ENCODE measurements at places on chromosomes 3 and 15.

- DNase-seq, result no peak
Observed at GRCh38 chr3:86029590-86029989, 961.4 kb downstream of the VGLL3 start.

DNA sequence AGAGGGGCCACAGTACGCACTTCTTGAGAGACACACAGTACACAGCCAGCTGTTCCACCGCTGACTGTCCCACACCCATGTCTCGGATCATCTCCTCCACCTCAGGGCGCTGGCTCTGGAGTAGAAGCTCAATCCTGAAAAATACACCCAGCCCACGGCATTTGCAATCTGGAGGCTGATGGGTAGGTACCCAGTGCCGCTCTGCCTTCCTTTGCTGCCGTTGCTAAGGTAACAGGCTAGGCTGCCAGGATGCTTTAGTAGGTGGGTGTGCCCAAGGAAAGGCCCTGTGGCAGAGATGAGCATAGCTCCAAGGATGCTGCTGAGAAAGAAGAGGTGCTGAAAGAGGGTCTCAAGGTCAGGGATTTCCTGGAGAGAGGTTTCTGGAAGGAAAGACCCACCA, 14.6 kb downstream of the TRAIP start:
- no peak for DNase-seq

- DNase-seq, result no peak
Observed at GRCh38 chr15:35698966-35699575, 153.1 kb upstream of the DPH6 start.

DNA sequence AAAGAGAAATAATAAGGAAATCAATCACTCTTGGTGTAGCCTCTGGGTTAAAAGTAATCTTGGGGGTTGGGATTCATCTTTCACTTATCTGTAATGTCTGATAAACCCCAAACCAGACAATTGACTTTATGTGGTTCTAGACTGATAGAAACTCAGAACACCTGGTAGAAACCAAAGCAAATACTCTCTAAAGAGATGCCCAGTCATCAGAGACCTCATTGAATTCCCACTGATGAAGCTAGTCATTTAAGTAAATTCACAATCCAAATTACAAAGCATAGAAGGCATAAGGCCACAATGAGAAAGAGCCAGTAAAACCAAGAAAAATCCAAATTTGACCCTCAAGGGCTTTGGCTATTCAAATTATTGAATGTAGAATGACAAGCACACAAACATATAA, 250.6 kb downstream of the MBNL1 start:
- DNase-seq, result no peak

DNA sequence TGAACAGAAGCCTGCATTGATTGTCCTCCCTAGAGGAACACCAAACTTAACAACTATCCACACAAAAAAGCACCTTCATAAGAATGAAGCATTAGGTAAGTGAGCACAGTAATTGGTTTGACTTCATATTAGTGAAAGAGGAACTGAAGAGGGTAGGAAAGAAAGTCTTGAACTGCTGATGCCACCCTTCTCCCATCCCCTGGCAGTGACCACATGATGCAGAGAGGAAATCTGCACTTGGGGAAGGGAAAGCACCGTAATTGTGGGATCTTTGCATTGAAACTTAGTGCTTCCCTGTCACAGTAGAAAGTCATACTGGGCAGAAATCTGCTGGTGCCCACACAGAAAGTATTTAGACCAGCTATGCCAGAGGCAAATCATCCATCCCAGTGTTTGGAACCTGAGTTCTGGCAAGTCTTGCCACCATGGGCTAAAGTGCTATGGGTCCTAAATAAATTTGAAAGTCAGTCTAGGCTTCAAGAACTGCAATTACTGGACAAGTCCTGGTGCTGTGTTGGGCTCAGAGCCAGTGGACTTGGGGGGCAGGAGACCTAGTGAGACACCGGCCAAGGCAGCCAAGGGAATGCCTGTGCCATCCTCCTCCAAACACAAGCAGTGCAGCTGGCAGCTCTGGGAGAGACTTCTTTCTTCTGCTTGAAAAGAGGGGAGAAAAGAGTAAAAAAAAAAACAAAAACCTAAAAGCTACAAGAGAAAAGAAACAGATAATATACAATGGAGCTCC, 63.6 kb downstream of the SLC15A2 start:
- DNase-seq, result no peak

DNA sequence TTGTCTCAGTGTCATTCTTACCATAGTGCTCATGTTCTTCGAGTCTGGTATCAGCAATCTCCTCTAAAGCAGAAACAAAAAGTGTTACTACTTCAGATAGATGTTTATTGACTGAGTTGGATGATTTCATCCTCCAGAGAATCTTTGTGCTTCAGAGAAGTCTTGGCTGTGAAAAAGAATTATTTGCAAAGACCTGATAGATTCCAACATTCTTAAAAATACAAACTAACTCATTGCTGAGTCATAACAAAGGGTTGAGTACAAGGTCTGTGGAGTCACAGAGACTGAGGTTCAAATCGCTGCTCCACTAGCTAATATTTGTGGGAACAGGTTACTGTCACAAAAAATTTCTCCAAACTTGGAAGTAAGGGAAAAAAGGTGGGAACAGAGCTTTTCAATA, 9.0 kb upstream of the STRIT1 start:
- DNase-seq, result no peak

DNA sequence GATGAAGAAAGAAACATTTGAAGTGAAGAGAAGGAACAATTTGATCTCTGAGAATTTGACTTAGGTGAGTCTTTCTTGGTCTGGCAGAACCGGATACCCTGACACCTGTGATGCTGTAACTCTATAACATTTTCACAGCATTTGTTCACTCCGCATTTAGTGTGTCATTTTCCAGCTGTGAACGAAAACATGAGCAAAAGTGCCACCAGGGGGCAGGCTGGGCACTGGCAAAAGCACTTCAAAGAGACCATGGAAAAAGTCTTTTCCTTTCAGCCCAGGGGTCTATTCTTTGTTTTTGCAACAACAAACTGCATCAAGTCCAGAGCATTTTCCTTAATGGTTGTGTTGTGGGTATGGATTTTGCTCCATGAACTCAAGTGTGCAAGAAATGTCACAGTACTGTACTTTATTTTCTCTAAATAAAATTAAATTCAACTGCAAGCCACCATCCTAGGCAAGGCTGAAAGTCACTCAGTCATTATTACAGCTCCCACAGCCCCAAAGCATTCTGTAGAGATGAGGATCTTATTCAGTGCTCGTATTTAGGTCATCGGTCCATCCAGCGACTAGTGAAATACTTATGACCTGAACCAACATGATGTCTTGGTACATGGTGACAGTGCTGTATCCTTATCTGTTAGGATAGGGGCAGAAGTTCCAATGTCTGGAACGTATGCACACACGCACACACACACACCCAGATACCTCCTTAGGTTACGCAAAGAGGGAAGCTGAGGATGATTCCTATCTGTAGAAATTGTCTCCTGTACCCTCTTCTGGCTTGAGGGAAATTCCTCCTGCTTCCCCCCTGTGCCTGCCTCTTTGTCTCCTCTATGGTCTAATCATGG, 125.5 kb downstream of the GADL1 start:
- DNase-seq, result peak; percentile 20

- DNase-seq, result no peak
Observed at GRCh38 chr3:27584874-27585273, 100.7 kb upstream of the SLC4A7 start.

GRCh38 chr3:143203142-143203541, 83.6 kb downstream of the CHST2 start:
- DNase-seq, result no peak

- no peak for DNase-seq
Observed at GRCh38 chr15:90000186-90001001, 730 bp upstream of the ZNF710 start.

- no peak for DNase-seq
Observed at GRCh38 chr15:22895465-22896190, 57.2 kb downstream of the NIPA2 start.

- no peak for DNase-seq
Observed at GRCh38 chr3:27905625-27906024, 183.5 kb upstream of the EOMES start.

DNA sequence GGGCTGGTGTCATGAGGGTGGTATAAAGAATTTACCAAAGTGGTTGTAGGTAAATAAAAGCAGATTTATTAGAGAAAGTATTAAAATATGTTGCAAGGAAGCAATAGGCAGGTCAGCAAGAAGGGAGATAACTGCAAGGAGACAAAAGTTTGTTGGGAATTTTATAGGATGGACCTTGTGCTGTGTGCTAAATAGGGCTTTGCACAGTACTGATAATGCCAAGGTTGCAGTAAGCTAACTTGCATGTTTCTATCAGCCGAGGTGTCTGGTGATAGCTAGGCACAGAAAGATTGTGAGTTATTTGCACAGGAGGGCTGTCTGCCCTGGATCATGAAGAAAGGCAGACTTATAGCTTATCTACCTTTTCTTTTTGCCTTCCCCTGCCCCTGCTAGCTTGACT, 102.5 kb upstream of the SPRED1 start:
- DNase-seq, result no peak

DNA sequence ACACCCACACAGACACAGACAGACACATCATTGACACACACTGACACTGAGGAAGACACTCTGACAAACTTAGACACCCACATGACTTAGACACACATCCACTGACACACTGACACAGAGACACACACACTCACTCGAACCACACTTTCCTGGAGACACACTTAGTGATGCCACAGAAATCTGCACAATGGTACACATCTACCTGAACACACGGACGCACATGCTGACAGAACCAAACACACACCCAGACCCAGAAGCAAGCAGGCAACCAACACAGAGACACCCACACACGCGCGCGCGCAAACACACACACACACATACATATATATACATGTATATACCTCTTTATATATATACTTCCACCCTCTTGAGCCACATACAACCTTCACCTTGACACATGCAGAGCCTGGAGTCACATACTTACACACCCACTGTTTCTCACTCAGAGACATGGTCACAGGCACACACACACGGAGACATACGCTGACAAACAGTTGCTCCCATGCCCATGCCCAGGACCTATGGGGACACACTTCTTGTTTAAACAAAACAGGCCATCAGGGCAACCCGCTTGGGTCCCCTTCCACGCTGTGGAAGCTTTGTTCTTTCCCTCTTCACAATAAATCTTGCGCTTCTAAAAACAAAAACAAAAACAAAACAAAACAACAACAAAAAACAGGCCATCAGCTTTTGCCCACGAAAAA, 913 bp upstream of the SCN5A start:
- DNase-seq, result no peak

- DNase-seq, result no peak
Observed at GRCh38 chr15:68337826-68338225, 60.3 kb downstream of the FEM1B start.

DNA sequence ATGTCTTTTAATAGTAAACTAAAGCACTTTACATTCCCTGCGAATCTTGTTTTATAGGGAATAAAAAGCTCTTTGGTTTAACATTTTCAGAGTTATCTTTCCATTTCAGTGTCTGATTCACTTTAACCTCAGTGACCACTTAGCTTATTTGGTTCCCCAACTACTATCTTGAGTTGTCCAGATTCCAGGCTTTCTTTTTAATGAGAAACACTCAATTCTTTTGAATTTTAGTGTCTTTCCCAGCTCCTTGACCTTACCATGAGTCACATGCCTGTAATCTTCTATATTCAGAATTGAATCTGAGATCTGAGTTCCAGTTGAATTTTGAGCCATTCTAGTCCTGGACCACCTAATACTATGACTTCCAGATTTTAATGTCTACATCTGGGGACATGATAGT, 144.4 kb downstream of the KCNAB1 start:
- DNase-seq, result no peak

- DNase-seq, result no peak
Observed at GRCh38 chr15:59169251-59169708, 37.4 kb upstream of the LDHAL6B start.

- DNase-seq, result no peak
Observed at GRCh38 chr3:125073390-125073905, 17.7 kb upstream of the HEG1 start.

GRCh38 chr3:101184111-101184510, 136.3 kb downstream of the IMPG2 start:
- no peak for DNase-seq

- no peak for DNase-seq
Observed at GRCh38 chr15:100259266-100259665, 82.5 kb downstream of the ADAMTS17 start.

GRCh38 chr3:94130690-94131089, 67.8 kb downstream of the NSUN3 start:
- DNase-seq, result no peak

DNA sequence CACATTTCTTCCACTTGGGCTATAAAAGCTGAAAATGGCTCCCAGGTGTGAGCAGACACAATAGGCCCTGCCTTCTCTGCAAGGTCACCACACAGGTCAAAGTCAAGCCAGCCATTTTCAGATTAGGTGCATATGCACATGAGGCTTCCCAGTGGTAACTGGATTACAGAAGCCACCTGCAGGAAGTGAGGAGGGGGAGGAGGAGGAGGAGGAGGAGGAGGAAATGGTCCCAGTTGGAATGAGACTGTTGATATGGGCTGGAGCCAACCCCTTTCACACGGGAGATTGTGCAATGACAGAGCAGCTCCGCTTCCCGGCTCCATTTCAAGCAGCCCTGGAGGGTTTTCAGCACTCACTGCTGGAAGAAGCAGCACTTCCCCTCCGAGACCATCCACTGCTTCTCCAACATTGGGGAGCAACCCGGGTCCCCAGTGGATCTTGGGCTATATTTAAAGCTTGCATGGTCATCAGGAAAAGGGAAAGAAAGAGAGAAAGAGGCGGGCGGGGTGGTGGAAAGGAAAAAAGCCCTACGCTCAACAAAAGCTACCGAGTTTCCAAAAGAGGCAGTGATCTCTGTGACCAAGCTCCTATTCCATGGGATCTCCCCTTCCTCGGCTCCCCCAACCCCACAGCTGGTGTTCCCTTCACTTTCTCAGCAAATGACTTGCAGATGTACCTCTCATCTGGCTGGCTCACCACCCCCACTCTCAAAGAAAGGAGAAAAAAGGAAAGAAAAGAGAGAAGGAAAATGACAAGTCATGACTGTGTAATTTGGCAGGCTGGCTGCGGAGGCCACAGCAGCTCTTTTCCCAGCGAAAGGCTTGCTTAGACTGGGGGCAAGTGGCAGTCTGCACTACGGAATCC, 58.3 kb downstream of the LRIG1 start:
- DNase-seq, result peak; percentile 83

GRCh38 chr3:30649572-30650318, 43.3 kb downstream of the TGFBR2 start:
- DNase-seq, result no peak

- no peak for DNase-seq
Observed at GRCh38 chr3:160128056-160128455, 97.2 kb upstream of the C3orf80 start.

DNA sequence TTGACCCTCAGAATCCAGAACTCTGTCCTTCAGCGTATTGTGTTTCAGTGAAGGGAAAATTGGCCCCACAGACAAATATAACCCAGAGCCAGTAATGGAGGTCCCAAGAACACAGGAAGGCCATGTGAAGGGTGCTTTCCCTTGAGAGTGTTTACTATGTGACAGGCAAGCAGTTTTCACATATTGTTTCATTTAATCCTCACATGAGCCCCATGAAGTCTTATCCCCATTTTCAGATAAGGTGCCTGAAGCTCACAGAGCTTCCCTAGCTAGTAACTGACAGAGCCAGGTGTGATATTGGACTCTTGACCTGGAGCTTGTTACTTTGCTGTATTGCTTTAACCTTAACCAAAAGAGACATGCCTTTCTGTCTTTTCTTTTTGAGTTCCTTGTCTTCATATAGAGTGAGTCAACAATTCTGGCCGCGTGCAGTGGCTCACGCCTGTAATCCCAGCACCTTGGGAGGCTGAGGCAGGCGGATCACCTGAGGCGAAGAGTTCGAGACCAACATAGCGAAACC, 9.4 kb upstream of the DVL3 start:
- DNase-seq, result no peak

GRCh38 chr3:159662549-159662948, 326.1 kb upstream of the IL12A start:
- DNase-seq, result no peak

- DNase-seq, result no peak
Observed at GRCh38 chr3:155640098-155640497, 104.8 kb downstream of the PLCH1 start.

Data from SHP77 (cell line).